Fibroblast of the conjunctiva (primary cell): ENCODE measurements at places on chromosomes 5 and 9.

- DNase-seq: no peak
These were observed 41.2 kb upstream of the TRIO start for GRCh38 chr5:14101922-14102321.

GRCh38 chr5:128714551-128714950 lies 176.5 kb upstream of the FBN2 start:
- no peak for DNase-seq

GRCh38 chr9:120711354-120711753 lies 2.9 kb downstream of the MEGF9 start:
- no peak for DNase-seq

- no peak for DNase-seq
These were observed 82.4 kb downstream of the COL27A1 start for GRCh38 chr9:114237781-114238180.
